ENCODE measurements at places on chromosomes 6 and 20.

- no peak for DNase-seq
Measured at GRCh38 chr6:118580585-118581419, 32.7 kb downstream of the PLN start.

DNA sequence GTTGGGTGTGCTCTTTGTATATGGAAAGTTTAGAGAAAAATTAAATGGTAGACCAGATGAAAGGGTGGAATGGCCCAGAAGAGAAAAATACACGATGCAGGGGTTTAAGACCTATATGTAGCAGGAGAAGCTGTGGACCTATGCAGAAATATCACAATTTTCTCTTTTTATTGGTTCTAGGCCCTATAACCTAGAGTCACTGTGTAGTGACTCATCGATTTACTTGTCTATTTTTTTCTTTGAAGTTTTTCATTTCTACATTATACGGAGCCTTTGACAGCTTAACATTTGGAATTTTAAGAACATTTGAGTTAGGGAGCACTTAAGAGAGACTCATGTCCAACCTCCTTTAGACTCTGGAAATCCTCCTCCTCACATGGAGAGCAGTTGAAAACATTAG lies 28.3 kb upstream of the ADGRF1 start:
- no peak for DNase-seq

DNA sequence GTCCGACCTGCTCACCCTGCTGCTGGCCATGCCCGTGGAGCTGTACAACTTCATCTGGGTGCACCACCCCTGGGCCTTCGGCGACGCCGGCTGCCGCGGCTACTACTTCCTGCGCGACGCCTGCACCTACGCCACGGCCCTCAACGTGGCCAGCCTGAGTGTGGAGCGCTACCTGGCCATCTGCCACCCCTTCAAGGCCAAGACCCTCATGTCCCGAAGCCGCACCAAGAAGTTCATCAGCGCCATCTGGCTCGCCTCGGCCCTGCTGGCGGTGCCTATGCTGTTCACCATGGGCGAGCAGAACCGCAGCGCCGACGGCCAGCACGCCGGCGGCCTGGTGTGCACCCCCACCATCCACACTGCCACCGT lies 885 bp downstream of the NTSR1 start:
- DNase-seq, result no peak

- DNase-seq, result no peak
Measured at GRCh38 chr6:169391473-169392071, 137.9 kb upstream of the THBS2 start.

GRCh38 chr6:159522877-159523547 lies 170.0 kb downstream of the SOD2 start:
- DNase-seq, result no peak

- no peak for DNase-seq
Measured at GRCh38 chr20:46388201-46388836, 18.1 kb downstream of the ELMO2 start.

- no peak for DNase-seq
Measured at GRCh38 chr20:58518896-58519593, 3.8 kb upstream of the APCDD1L start.

- no peak for DNase-seq
Measured at GRCh38 chr6:52640170-52640569, 30.7 kb upstream of the TMEM14A start.

- DNase-seq, result no peak
Measured at GRCh38 chr20:62774762-62775161, 21.5 kb upstream of the MRGBP start.

DNA sequence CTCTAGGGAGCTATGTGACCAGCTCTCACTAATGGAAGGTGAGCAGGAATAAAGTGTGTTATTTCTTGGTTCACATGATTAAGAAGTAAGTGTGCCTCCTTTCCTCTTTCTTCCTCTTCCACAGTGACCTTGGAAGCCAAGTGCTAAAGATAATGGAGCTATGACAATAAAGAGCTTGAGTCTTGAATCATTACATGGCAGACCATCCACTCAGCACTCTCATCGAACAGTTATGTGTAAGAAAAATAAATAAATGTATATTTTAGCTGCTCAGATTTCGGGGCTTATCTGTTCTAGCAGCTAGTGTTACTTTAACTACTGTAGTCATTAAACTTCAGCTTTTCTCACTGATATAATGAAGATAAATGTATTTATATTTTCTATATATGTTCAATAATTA lies 72.9 kb downstream of the HDGFL1 start:
- no peak for DNase-seq

- DNase-seq, result peak; percentile 72
Measured at GRCh38 chr6:6749702-6750491, 161.4 kb downstream of the LY86 start.

GRCh38 chr20:58870293-58871014 lies 17.9 kb downstream of the GNAS start:
- peak; percentile 75 for DNase-seq

DNA sequence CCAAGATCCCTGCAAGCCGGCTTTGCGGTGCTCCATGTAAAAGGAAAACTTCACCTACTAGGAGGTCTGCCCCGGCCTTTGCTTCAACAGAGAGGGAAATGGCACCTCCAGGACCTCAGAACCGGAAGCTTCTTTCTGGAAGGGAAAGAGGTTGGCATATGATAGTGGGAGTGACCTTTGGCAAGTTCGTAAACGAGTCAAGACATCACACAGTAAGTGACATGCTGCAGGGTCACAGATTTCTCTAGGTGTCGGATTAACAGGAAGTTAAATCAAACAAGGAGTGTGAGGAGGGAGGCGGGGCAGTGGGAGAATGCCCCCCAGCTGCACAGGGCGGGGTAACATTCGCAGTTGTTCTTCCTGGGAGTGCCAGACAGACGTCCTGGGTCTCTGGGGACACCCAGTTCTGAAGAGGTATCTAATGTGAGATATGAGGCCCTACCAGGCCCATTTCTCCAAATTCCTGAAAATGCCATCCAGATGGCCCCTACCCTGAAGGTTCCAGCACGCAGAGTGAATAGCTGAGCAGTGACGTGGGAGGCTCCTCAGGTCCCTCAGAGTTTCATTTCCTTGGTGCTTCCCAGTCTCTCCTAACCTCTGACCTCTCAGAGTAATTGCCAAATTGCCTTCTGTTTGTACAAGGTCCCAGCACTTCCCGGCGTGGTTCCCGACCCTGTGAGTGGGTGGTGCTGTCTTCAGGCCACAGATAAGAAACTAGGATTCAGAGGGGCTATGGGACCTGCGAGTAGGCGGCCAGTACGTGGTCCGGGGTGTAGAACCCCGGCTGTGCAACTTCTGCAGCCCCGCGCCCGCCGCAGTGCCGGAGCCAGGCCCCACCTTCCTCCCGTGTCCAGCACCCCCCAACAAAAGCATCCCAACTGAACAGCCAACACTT lies 1.9 kb downstream of the RRBP1 start:
- peak; percentile 75 for DNase-seq

- peak; percentile 68 for DNase-seq
Measured at GRCh38 chr6:33430991-33431879, 11.4 kb downstream of the SYNGAP1 start.

DNA sequence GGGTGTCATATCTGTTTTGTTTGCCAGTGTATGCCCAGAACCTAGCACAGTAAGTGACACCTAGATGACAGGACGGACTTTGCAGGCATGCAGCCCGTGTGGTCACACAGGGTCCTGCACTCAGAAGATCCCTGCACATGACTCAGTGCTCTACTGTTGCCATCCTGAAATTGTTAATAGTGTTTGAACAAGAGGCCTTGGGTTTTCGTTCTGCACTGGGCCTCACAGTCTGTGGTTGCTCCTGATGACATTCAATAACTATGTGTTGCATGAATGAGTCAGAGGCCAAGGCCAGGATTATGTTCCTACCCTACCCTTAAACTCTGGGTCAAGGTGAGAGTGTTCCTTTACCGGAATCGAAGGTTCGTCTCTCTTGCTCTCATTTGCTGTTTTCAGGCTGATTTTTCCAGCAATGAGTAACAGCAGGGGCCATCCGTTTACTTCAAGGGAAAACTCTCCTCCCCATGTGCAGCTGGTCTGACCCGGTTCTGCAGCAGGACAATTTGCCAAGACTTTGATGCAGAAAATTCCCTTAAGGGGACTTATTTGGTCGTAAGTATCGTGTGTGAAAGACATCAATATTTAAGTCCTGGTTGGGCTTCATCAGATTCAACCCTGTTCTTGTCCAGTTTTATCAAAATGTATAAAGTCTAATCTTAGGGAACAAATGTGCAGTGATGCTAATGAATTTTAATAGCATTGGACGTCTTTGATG lies 13.0 kb upstream of the PFDN4 start:
- DNase-seq, result no peak

GRCh38 chr6:143198312-143198711 lies 137.6 kb downstream of the AIG1 start:
- DNase-seq, result no peak

- no peak for DNase-seq
Measured at GRCh38 chr6:22451962-22452361, 117.4 kb upstream of the HDGFL1 start.

- no peak for DNase-seq
Measured at GRCh38 chr20:47561603-47562583, 60.2 kb downstream of the NCOA3 start.

- DNase-seq, result no peak
Measured at GRCh38 chr6:116127771-116128493, 2.0 kb upstream of the COL10A1 start.

DNA sequence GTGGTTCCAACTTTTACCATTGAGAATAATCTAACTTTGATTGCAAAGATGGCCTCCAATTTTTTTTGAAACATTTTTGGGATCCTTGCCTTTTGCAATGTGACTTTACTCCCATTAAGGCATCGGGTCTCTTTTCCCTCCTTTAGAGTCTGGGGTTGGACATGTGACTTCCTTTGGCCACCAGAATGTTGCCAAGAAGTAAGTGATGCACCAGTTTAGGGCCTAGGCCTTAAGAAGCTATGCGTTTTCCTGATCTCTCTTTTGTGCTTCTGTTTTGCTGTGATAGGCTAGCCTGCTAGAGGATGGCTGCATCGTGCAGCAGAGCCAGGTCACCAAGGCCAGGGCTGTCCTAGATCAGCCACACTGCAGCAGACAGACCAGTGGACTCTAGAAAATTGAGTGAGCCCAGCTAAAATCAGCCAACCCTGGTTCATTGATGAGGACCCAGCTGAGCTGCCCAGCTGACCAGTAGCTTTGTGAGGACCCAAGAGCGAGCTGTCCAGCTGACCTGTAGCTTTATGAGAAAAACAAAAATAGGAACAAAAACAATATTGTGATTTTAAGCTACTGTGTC lies 594.0 kb upstream of the JAG1 start:
- DNase-seq, result no peak

DNA sequence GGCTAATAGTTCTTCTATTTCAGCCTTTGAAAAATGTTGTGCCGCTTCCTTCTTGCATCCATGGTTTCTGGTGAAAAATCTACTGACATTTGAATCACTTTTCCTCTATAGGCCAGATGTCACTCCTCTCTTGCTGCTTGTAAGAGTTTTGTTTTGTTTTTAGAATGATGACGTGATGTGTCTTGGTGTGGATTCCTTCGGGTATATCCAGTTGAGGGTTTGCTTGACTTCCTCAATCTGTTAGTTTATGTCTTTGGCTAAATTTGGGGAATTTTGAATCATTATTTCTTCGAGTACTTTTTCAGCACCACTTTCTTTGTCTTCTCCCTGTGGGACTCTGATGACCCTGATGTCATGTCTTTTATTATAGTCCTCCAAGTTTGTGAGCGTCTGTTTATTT lies 175.5 kb downstream of the MYLK4 start:
- DNase-seq, result no peak

DNA sequence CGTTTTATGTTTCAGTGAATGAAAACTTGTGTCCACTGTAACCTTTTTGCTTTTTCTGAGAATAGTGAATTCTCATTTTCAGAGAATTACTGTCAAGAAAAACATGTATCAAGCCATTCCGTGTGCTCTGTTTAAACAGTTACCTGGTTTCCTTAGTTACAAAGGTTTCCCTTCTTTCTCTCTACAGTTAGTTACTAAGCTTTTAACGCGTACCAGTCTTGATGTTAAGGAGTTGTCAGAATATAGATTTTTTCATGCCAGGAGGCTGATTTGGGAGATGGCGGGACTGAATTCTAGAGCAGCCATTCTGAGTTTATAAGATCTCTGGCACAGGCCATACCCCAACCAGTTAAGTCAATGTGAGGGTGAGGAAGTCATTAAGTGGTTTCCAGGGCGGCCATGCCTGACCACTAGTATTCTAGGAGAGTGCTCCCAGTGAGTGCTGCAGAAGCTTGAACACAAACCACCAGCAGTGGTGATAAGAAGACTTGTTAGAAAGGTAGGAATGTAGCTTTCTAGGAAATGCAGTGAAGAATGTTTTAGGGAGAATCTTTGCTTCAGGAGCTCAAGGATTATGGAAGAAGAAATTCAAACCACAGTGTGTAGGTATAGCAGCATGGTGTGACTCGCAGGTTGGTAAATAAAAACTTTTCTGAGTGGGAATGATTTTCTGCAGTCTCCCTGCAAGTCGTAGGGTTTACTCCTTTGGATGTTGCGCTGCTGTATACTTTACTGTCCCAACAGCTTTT lies 112.9 kb downstream of the JARID2 start:
- no peak for DNase-seq

DNA sequence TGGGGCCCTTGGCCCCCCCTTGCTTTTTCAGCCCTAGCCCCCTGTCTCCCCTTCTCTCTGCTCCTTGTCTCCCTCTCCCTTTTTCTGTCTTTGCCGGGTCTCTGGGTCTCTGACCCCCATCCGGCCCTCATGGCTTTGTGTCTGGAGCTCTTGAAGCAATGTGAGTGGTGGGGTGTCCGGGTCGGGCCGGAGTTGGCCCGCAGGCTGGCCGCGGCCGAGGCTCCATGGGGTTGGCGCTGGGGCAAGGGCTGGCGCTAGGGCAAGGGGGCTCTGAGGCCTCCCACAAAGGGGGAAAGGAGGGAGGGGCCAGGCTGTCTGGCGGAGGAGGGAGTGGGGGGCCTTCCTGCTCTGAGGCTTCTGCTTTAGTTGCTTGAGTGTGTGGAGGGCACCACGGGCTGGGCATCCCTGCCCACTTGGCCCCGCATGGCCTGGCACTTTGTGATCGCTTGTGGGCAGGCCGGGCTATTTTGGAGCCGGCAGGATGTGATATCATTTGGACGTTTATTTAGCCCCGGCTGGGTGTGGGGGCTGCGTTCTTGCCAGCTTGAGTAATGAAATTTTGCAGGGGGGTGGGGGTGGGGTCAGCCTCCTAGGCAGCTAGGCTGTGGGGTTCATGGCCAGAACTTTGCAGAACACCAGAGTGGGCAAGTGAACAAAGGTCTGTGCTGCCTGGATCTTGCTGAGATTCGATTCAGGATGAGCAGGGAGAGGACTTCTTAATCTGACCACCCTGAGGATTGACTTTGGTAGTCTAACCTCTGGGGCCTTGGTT lies 78.7 kb upstream of the MYL9 start:
- peak; percentile 43 for DNase-seq

- DNase-seq, result no peak
Measured at GRCh38 chr20:60928341-60928740, 323.7 kb upstream of the CDH4 start.

DNA sequence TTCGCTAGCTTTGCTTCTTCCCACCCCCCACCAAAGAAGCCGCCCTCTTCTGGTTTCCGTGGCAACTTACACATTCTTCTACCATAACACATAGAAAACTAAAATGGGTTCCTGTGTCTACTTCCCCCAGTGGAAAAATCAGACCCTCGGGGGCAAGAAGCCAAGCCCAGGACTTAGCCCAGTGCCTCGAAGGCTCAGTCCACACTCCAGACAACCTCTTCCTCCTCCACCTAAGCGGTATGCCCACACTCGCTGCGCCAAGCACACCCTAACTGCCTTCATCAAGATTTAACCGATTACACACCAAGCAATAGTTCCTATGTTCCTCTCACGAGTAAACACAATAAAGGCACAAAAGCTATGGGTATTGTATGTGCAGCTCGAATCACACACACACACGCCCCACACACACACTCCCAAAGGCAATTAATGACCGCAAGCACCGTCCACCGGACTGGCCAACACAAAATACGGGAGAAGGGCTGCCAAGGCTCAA lies 537 bp downstream of the PPIL4 start:
- peak; percentile 55 for DNase-seq

Data from transverse colon (tissue), 4 donors.